ENCODE measurements at places on chromosomes 2 and 18.

GRCh38 chr2:240557808-240558207 lies at the start of gene ANKMY1:
TSS of gene ANKMY1 (minus strand) at chr2:240557988. CDS start at chr2:240557335, 653 bp downstream.
- DNase-seq, result peak; percentile 67

DNA sequence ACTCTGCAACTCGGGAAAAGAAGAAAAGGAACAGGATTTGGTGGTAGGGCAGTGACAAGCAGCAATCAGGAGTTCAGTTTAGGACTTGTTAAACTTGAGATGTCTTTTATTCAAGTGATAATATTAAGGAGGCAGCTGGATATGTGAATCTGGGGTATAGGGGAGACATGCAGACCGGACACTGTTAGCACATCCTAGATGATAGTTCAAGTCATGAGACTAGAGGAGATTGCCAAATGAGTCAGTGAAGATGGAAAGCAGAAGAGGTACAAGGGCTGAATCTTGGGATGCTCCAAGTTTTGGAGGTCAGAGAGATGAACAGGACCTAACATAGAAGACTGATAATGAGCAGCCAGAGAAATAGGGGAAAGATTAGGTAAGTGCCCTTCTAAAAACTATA lies 69.5 kb upstream of the PSME4 start:
- no peak for DNase-seq

DNA sequence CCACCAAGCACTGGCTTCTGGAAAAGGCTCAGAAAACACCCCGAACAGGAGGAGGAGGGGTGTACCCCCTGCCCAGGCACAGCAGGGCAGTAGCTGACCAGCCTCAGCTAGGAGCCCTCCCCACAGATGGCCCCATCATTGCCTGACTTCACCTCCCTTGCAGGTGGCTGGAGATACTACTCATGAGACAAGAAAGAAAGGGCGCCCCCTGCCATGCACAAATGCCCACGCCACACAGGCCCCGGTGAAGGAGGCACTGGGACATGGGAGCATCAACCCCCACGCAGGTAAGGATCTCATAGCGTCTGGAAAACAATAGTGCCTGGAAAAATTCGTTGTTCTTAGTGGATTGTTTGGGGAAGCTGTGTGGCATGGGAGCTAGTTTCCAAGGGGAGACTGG lies 240.6 kb downstream of the TFCP2L1 start:
- DNase-seq, result no peak

DNA sequence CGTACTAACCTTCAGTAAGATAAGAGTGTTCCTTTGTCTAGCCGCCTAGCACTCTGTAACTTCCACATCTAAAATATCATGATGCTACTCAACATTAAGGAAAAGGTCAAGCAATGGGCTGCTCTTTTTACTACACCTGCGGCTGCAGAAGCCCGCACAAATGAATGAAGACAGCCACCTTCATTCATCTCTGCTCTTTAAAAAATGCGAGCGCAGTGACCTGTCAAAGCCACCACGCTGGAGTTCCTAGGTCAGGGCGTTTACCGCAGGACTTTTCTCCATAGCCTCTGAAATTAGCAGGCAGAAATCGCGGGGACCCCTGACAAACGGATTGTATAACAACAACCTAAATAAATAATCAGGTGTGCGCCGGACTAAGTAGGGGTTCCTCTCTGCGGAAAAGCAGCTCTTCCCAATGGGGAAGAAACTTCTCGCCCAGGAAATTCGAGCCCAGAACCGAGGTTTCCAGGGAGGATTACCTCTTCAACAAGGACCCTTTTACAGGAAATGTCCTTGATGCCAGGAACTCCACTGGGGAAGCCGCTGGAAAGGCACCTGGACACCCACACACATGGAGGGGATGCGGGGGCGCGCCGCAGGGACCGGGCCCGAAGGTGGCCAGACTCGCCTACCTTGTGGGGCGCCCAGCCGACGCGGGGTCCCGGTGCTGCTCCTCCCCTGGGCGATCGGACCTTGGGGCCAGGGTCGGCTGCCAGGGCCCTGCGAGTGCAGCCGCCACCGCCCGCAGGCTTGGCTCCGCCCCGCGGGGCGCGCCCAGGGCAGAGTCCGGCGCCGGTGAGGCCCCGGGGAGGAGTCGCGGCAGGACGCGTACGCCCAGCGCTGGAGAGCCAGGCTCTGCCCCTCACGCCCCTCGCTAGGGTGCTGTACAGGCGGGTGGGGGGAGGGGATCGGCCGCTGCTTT lies at the start of gene CCDC68:
Gene CCDC68 (minus strand): TSS at position 758 of the 922 bp plus-strand sequence. CDS start 16,670 bp downstream, outside the sequence.
- no peak for DNase-seq

DNA sequence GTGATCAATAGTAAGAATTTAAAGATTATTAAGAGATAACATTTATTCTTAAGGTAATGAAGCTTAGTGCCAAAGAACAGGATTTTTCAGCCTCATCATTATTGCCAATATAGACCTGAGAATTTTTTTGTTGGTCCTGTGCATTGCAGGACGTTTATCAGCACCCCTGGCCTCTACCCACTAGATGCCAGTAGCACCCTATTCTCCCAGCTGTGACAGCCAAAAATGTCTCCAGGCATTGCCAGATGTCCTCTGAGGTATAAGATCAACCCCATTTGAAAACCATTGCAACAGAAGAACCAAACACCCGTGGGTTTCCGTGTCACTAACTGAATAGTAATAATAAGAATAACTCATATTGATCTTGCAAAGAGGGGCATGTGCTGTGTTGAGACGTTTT lies 700.0 kb upstream of the SOX11 start:
- no peak for DNase-seq

- no peak for DNase-seq
Measured at GRCh38 chr2:101516823-101517690, 42.1 kb upstream of the RFX8 start.

GRCh38 chr2:220458051-220458450 lies 830.6 kb downstream of the SLC4A3 start:
- DNase-seq, result no peak

- DNase-seq, result no peak
Measured at GRCh38 chr2:9697909-9698308, 67.1 kb upstream of the YWHAQ start.

DNA sequence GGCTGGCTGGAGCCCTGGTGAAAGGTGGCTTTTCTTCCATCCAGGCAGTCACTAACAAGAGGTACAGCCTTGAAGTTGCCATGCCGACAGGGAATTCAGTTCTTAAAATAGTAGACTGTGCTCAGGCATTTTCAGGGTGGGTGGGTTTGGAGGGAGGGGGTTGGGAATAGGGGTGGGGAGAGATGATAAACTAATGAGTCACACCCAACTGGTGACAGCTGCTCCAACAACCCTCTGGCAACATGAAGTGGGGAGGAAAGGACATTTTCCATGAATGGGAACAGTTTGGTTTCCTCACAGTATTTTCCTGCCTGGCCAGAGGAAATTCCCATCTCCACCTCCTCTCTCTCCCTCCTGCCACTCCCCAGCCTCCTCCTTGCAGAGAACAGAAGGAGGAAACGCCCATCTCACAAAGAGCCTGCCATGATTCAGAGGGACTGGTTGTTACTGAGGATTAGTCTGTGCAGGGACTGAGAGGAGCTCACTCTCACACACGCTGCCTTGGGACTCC lies 113.0 kb upstream of the SLC1A4 start:
- DNase-seq, result no peak

DNA sequence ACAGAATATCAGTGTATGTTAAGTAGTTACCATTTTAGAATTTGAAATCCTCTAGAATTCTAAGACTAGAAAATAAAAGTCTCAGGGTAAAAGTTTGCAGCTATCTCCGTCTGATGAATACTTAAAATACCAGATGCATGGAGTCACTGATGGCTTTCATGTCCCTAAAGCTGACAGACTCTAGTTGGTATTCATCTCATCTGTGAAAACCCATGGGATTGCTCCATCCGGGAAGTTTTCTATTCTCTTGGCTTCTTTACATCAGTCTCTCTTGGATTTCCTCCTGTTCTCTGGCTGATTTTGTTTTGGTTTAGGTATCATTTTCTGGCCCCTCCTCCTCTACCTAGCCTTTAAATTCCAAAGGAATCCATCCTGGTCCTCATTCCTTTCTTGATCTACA lies 465.6 kb upstream of the POU3F3 start:
- no peak for DNase-seq

- peak; percentile 17 for DNase-seq
Measured at GRCh38 chr2:135960656-135961551, 24.5 kb downstream of the DARS1 start.

DNA sequence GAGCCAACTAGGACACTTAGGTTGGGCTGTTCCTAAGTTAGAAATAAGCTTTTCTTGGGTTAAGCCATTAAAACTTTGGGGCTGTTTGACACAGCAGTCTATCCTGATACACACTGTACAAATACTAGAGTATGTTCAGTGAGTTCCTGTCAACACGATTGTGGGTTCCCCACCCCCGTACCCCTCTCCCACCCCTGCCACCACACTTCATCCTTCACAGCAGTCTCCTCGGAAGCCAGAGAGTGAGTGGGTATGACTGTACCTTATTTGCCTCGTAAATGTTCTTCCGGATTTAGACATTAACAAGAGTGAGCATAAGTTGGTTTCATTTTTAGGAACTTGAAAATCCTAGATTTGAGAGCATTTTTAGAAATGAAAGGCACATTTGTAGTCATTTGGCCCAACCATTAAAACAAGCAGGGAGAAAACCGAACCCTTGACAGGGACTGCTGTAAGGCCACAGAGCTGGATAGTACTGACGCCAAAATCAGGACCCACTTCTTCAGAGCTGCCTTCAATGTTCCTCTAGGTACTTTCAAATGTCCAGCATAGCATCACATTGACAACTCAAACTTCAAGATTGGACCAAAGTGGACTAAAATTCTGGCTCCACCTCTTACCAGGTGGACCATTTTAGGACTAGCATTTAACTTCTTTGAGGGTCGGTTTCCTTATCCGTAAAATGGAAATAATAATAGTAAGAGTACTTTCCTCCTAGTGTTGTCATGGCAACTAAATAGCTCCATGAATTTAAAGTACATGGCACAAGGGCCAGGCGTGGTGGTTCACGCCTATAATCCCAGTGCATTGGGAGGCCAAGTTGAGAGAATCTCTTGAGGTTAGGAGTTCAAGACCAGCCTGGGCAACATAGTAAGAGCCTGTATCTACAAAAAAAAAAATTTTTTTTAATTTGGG lies 166.3 kb upstream of the SERTAD2 start:
- peak; percentile 70 for DNase-seq

GRCh38 chr2:23452853-23453420 lies 68.0 kb downstream of the KLHL29 start:
- peak; percentile 6 for DNase-seq

- DNase-seq, result no peak
Measured at GRCh38 chr2:191693778-191694177, 15.8 kb downstream of the NABP1 start.

- DNase-seq, result no peak
Measured at GRCh38 chr2:69138247-69138772, 125.3 kb downstream of the ANTXR1 start.

DNA sequence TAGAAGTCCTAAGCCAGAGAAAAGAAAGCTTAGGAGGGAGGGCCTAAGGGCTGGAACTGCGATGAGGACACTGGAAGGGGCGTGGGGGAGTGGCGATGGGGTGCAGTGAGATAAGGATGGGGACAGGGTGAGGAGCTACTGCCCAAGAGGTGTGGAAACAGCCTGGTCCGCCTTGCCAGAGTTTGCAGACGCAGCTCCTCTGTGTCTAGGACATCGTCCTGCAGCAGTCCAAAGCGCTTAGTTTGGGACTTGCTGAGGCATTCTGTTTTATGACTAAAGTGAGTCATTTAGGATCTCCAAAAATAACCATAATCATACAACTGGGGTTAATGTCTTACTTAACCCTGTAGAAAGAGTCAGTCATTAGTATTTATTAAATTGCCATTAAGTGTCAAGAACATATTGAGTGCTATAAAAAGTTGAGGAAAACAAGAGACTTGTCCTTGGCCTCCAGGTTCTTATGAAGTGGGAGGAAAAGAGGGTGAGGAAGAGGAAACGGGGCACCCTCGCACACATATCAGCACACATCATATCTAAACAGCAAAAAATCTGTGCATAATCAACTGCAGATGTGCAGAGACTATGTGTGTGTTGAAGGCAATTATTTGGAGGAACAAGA lies 74.8 kb downstream of the CDK15 start:
- DNase-seq, result no peak

DNA sequence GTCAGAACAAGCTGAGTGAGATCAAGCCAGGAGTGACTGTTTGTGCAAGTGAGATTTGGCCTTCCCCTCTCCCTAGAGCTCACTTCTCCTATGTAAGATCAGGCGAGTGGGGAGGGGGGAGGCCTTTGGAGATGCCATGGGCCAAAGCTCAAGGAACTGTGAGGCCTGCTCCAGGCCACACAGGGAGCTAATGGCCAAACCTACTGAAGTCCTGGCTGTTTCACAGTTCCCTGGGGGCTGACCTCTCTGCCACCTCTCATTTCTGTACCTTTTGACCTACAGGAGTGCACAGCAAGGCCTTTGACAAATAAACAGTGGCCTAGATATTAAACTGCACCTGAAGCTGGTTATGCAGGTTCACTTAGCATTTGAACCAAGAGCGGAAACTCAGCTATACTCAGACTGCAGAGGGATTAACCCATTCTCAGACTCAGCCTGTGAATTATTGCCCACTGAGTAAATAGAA lies 235.0 kb upstream of the NT5C1B start:
- no peak for DNase-seq

GRCh38 chr2:88751768-88752167 lies 60.3 kb downstream of the RPIA start:
- no peak for DNase-seq

GRCh38 chr2:227016894-227017293 lies 147.1 kb downstream of the COL4A4 start:
- DNase-seq, result no peak

GRCh38 chr18:35861367-35862118 lies 110.9 kb upstream of the RMP24 start:
- DNase-seq, result no peak

DNA sequence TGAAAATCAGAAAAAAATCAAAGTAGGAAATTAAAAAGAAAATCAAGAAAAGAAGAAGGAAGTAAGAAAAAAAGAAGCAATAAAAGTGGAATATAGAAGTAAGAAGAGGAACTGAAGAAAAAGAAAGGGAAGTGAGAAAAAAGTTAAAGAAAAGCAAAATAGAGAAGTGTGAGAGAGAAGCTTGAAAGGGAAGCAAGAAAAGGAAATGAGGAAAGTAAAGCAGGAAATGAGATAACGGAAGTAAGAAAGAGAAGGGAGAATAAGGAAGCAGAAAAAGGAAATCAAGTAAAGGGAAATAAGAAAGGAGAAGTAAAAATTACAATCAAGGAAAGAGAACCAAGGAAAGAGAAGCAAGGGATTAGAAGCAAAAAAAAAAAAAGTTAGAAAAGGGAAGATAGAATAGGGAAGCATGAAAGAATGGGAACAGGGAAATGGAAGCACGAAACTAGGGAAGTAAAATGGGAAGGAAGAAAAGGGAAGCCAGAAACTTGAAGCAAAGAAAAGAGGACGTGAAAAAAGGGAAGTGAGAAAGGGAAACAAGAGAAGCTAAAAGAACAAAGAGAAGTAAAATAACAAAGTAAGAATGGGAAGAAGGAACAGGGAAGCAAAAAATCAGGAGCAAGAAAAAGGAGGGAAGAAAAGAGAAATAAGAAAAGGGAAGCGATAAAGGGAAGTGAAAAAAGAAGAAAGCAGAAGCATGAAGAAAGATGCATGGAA lies 243.3 kb upstream of the NCKAP5 start:
- no peak for DNase-seq

DNA sequence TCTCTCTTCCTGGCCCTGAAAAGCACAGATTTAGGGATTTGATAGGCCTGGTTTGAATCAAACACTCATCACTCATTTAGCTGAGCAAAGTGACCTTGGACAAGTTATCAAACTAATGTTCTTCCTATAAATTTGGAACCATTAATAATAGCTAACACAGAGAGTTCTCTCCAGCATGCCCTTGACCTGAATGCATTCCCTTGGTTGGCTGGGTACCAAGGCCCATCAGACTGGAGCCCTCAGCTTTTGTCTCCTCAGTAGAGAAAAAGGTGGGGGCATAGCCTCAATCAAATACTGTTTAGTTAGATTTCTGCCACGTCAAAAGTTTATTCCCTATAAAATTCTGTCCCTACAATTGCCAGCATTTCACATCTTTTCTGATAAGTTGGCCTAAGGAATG lies 13.8 kb upstream of the MRPL19 start:
- no peak for DNase-seq
